ENCODE measurements at places on chromosomes 16 and 17.

DNA sequence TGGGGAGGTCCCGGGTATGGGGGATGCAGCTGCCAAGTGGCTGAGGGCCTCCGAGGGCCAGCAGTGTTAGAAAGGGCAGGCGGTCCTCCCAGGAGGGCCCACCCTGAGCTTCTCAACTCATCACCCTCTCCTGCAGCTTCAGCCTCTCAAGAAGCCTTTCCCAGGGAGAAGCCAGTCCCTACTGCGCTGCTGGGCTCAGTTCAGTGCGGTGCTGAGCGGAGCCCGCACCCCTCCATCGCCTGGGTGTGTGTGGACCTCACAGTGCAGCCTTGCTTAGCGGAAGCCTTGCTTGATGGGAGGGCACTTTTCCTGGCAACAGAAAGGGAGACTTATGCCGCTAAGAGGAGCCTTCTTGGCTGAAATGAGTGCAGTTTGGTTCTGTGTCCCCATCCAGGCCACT, 3.5 kb upstream of the APRT start:
- no peak for DNase-seq

DNA sequence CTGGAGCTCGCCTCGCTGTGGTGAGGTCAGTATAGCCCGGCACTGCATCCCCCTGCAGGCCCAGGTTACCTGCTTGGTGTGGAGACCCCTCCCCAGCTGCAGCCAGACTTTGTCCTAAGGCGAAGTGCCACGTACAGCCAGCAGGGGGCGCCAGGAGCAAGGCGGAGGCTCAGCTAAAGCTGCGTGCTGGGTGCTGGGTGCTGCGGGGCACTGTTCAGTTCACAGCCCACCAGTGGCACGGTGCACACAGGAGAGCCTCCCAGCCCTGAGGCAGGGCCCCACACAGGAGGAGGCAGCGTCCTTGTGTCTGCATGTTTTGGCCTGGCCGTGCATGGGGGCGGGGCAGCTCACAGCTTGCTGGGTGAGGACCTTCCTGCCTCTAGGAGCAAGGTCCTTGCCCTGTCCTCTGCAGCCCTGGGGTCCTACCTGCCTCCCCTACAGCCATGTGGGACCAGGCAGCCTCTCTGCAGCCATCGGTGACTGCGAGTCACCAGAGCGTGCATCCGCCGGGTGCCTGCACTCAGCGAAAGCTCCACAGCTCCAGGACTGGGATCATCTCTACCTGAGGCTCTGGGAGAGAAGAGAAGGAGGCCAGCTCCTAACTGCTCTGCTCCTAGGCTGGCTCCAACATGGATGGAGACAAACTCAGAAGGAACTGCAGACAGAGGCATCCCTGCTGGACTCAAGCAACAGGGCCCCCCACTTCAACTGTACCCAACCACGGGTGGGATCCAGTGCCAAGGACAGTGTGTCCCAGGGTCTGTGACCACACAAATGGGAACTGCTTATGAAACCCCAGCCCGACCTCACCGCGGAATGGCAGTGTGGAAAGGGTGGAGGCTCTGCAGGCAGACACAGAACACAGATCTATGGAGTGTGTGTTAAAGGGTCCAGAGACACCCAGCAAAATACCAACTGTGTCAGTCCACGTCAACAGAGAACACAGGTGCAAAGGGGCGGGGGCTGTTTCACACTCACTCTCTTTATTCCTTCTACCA, 19.0 kb downstream of the SLC7A5 start:
- DNase-seq: peak; percentile 39

GRCh38 chr17:34999456-34999855, 19.1 kb downstream of the LIG3 start:
- no peak for DNase-seq

DNA sequence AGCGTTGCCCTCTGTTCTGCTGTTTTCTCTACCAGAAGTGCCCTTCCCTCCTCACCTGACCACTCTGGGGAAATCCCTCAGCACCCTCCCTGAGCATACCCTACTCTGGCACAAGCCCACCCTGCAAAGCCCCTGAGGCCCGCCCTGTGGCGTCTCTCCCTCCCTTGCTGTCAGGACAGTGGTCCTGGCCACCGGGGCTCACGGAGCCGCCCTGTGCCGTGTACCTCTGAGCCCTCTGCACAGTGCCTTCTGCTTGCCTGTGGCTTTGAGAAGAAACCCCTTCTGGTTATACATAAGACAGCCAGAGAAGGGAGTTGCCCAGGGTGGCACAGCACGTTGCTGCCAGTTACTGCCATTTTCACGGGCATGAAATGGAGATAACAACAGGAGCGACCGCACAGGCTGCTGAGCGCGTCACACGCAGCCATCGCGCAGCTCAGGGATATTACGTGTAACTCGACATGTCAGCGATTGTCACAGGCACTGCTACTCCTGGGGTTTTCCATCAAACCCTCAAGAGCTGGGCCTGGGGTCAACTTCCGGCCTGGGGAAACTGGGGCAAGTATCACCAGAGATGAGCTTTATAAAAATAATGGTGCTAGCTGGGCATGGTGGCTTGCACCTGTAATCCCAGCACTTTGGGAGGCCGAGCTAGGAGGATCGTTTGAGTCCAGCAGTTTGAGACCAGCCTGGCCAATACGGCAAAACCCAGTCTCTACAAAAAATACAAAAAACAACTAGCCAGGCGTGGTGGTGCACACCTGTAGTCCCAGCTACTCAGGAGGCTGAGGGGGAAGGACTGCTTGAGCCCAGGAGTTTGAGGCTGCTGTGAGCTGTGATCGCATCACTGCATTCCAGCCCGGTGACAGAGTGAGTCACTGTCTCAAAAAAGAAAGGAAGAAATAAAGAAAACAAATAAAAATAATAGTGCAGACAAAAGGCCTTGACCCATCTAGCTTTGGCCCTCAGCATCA, 14.8 kb downstream of the SCGB1C2 start:
- no peak for DNase-seq

DNA sequence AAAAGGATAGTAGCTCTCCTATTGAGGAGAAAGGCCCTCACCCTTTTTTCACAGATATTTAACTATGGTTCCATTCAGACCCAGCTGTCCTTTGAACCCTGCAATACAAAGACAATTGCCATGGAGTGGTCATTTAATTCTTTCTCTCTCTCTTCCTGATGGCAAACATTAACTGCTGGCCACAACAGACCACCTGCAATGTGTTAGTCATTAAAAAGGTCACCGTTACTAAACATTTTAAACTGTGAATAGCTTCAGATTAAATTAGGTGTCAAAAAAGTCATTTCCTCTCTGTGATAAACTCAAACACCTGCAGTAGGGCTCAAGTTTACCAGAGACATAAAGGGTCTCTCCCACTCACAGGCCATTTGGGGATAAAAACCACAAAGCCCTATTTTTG, 697.2 kb downstream of the TOX3 start:
- no peak for DNase-seq

DNA sequence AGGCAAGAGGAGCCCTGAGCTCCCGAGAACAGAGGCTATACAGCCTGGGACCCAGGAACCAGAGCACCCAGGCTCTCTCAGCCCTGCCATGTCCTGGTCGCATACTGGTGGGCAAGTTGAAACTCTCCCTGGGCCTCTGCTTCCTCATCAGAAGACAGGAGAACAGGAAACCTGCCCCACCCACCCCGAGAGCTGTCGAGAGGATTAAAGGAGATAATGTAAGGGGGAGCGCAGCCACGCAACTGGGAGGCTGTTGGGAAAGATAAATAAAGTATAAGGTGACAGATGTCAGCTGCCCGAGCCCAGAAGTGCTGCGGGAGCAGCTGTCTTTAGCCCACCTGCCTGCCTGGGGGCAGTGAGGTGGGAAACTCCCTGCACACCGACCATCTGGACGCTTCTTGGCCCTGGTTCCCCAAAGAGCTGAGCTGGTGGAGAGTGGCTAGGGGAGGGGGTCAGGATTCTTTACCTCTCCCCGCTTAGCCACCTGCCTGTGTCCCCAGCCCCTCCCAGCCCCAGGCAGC, 6.8 kb downstream of the KIF19 start:
- no peak for DNase-seq

DNA sequence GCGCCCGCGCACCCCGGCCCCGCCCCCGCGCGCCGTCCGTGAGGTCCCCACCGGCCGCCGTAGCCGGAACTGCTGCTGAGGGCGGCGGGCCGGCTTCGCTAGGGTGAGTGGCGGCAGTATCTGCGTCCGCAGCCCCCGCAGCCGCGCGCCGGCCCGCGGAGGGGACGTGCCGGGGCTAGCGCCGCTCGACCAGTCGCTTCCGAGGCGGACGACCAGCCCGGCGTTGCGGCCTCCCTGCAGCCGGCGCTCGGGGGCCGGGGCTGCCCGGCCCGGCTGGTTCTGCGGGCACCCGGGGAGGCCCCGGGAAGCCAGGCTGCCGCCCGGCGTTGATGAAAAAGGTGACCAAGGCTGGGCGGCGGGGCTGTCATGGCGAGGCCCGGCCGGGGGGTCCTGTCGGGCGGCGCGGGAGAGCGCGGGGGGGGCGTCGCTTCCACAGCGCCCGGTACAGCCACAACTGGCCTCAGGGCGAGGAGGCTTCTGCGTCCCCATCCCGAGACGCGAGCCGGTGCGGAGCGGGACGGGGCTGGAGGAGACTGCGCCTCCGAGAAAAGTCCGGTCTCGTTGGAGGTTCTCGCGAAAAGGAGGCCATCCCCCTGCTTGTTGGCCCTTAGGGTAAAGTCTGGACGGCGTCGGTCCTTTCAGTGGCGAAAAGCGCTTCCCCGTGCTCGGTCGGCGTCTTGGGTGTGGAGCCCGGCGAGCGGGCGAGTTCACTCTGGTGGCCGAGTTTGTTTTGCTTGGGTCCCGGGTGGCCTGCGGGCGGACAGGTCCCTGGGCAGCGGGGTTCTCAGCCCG, at the start of gene CRAMP1:
TSS of gene CRAMP1 (plus strand) at position 41 of the 792 bp plus-strand sequence. CDS start 2,280 bp downstream, outside the sequence.
- DNase-seq: no peak

- no peak for DNase-seq
Observed at GRCh38 chr16:81575834-81576233, 131.2 kb downstream of the CMIP start.

DNA sequence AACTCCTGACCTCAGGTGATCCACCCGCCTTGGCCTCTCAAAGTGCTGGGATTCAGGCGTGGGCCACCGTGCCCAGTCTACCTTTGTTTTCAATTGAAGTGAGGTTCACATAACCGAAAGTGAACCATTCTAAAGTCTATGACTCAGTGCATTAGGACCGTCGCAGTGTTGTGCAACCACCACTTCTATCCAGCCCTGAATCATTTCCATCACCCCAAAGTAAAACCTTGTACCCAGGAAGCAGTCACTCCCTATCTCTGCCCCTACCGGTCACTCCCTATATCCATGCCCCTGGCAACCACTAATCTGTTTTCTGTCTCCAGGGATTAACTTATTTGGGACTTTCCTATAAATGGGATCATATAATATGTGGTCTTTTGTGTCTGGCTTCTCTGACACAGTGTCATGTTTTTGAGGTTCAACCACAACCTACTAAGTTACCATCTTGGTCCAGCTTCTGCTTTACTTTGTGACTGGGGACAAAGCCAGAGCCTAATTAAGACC, 28.3 kb upstream of the CDC42EP4 start:
- no peak for DNase-seq

- no peak for DNase-seq
Observed at GRCh38 chr17:8822401-8823035, 23.4 kb upstream of the MFSD6L start.

DNA sequence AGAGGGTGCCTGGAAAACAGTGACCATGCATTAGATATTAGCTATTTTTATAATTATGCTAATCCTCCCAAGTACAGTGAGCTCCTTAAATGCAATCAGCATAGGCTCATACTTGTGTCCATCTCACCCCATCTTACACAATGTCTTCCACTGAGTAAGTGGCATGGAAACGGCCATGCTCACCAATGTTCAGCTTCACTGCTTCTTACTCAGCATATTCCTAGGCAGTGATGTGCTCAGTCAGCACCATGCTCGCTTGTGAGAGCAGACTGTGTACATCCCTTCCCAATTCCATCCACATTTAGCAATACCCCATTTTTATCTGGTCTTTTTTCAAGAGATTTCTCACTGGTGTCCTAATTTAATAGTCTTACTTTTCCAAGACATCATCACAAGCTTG, 454.8 kb upstream of the SOX9 start:
- no peak for DNase-seq

- no peak for DNase-seq
Observed at GRCh38 chr16:22054847-22055590, 37.3 kb upstream of the VWA3A start.

DNA sequence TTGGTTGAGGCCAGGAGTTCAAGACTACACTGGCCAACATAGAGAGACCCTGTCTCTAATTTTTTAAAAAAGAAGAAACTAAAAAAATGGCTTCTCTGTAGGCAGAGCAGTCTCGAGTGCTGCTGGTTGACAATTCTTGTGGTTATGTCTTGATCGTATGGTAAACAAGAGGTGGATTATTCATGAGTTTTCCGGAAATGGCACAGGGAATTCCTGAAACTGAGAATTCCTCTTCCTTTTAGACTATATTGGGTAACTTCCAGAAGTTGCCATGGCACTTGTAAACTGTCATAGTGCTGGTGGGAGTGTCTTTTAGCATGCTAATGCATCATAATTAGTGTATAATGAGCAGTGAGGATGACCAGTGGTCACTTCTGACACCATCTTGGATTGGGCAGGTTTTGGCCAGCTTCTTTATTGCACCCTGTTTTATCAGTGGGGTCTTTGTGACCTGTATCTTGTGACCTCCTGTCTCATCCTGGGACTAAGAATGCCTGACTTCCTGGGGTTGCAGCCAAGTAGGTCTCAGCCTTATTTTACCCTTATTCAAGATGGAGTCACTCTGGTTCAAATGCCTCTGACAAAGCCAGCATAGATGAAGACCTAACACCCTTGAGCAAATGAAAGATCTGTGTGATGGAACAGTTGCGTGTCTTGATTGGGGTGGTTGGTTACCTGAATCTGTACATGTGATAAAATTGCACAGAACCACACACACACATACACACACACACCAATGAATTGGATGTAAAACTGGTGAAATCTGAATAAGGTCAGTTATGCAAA, 30.2 kb downstream of the BMERB1 start:
- DNase-seq: no peak

DNA sequence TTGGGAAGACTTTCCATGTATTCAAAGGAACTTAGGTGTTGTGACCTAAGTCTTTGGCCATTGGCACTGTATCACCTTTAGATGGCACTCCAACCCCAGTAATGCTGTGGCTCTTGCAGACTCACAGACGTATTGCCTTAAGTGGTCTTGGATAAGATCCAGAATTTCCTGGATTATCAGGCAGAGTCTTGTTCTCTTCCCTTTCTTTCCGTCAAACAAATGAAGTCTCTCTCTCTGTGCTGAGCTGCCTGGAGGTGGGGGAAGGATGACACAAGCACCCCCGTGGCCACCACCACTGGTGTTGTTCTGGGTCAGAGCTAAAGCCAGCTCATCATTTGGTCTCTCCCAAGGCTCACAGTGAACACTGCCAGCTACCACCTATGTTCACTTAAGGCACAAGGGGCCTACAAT, 789.9 kb upstream of the KIF2B start:
- no peak for DNase-seq
